ENCODE measurements at places on chromosomes 3 and 15.
A peak's percentile ranks its signal among the peaks of the same experiment; 100 is the strongest.

GRCh38 chr15:63381301-63382204 lies at the start of gene CA12:
Gene CA12 (minus strand): TSS chr15:63381846. CDS start chr15:63381720, 126 bp downstream.
- DNase-seq = peak; percentile 78

DNA sequence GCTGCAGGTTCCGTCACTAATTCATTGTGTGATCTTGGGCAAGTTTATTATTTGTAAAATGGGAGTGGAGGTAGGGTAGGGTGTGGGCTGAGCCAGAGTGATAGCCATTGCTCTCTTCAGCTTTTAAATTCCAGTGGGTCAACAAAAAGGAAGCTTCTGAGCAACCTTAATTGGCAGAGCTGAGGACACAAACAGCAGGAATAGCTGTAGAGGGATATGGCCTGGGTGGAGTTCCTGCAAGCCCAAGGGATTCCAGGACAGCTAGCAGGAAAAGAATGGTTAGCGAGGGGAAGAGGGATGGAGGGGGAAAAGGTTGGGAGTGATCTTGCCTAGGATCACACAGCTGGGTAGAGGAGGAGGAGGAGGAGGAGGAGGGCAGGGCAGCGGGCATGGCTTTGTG lies 11.4 kb downstream of the CCK start:
- no peak for DNase-seq

DNA sequence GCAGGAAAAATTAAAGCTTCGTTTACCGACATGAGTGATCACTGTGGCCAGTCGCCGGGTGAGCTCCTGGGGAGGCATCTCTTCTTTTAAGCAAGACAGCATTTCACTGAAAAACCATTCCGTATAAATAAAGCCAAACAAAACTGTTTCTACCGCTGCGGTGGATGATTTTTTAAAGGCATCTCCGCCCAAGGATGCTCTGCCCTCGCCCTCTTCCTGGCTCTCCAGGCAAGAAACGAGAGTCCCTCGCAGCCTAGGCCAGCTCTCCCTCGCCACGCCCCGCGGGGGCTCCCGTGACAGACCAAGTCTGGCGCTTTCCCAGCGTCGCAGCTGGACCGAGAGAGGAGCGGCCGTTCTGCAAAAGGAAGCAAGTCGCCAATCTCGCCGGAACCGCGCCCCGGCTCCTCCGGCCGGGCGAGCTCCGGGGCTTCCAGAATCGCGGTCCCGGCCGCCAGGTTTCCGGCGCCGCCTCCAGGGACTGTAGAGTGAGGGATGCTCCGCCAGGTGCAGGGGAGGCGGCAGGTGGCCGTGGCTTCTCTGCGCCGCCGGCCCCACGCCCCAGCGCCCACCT lies 458 bp downstream of the MCF2L2 start:
- DNase-seq = peak; percentile 41

DNA sequence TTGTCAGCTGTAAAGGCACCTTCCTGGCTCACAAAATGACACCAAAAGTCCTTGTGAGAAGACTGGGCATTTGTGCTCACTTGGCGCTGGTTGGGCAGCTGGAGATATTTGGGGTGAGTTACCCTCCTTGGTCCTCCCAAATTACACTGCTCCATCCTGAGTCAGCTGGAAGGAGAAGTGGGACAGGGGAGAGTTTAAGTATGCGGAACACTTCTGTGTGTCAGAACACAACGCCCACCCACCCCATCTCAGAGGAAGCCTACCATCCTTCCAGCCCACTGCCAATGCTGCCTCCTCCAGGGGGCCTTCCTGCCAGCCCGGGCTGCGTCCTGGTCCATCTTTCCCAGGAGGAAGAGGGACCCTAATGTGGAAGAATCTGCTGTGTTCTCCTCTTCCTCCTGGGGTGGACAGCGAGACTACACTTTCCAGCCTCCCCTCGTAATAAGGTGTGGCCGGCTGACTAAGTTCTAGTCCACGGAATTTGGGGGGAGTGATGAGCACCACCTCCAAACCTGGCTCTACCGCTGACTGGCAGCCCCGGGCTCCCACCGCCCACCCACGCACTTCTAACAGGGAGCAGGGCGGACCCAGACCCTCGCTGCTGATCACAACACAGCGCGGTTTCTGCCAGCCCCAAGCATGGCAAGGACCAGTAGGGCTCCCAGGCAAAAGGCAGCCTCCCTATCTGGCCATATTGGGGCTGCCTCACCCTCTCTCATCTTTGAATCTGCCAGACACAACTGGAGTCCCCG lies 265.0 kb downstream of the XXYLT1 start:
- no peak for DNase-seq

- DNase-seq = peak; percentile 27
Observed at GRCh38 chr3:113560831-113561623, 28.7 kb downstream of the SIDT1 start.

- DNase-seq = no peak
Observed at GRCh38 chr3:170049146-170050000, 11.6 kb downstream of the GPR160 start.
